HepG2 (cell line): ENCODE measurements at places on chromosomes 2 and 18.
A peak's percentile ranks its signal among the peaks of the same experiment; 100 is the strongest.

DNA sequence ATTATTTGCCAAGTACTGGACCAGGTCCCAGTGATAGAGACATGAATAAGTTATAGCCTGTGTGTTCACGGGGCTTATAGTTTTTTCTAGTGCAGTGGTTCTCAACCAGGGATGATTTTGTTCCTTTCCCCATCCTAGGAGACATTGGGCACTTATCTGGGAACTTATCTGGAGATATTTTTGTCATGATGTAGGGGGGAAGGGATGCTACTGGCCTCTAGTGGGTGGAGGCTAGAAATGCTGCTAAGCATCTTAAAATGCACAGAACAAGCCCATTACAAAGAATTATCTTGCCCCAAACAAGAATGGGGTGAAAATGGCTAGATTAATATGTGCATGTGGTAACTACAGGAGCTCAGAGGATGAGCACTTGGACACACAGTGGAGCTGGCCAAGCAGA, 75.2 kb downstream of the KLHL29 start:
- DNase-seq: no peak

GRCh38 chr2:60947056-60947455, 65.7 kb downstream of the REL start:
- no peak for DNase-seq

- no peak for DNase-seq
Observed at GRCh38 chr2:150234787-150235446, 252.6 kb downstream of the RND3 start.

DNA sequence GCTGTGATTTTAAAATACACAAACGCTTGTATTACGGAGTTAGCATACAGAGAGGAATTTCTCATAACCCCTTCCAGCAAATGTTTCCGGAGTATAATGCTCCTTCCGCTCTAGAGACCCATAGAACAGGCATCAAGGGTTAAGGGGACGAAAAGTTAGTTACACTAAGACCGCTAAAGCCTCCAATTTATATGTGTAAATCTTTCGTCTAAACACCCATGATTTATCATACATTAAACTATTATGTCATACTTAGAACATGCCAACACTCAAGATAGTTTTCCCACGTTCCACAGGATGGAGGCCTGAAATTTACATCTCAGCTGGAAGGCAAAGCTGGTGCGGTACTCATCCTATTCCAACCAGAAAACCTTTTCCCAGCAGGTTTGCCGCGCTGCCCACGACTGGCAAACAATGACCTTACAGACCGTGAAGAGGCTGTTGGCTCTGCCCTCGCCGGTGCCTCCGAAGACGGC, 650 bp downstream of the ORMDL1 start:
- peak; percentile 44 for DNase-seq

- DNase-seq: no peak
Observed at GRCh38 chr2:226661789-226662545, 137.7 kb downstream of the IRS1 start.

- no peak for DNase-seq
Observed at GRCh38 chr2:222891890-222892289, 31.1 kb downstream of the ACSL3 start.

DNA sequence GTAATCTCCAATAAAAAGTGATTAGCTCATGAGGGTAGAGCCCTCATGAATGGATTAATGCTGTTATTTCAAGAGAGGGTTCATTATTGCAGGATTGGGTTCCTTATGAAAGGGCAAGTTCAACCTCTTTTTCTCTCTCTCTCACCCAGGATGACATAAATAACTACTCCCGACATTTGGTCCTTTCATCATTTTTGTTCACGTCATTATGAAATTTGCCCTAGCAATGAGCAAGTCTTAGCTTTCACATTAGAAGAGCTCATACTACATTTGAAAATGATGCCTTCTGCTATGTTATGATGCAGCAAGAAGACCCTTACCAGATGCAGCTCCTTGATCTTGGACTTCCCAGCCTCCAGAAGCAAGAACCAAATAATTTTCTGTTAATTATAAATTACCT, 152.5 kb downstream of the ICOS start:
- DNase-seq: no peak

DNA sequence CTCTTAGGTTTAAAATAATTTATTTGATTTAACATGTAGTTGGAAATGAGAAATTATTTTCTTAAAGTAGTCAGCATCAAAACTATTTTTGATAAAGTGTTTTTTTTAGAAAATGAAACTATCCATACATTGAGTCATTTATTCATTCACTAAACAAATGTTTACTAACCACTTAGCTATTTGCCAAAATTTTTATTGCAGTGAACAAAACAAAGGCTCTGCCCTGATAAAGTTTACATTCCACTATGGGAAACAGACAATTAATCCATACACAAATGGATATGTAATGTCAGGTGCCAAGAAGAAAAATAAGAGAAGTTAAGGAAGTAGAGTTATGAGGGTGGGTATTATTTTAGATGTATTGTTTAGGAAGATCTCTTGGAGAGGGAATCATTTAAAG, 19.1 kb upstream of the CCDC178 start:
- no peak for DNase-seq

DNA sequence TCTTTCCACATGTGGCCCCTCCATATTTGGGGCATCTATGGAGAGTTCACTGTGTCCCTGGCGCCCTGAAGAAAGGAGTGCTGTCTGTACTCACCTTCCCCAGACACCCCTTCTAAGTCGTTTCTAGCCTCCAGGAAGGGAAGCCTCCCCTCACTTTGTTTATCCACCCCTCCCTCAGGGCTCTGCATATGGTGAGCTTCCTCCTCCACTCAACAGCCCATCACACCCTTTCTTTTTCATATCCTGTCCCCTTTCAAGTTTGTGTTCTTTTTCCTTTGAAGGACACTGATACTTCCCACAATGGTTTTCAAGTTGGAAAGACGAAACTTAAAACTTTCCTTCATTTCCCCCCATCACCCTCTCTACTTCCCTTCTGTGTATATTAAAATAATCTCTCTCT, 291.4 kb upstream of the POU3F3 start:
- DNase-seq: no peak

- DNase-seq: peak; percentile 64
Observed at GRCh38 chr2:173652767-173653431, 298.2 kb downstream of the CDCA7 start.

GRCh38 chr2:58156780-58157179, 84.3 kb downstream of the FANCL start:
- DNase-seq: no peak

- DNase-seq: no peak
Observed at GRCh38 chr2:64482765-64483504, 29.0 kb downstream of the LGALSL start.

DNA sequence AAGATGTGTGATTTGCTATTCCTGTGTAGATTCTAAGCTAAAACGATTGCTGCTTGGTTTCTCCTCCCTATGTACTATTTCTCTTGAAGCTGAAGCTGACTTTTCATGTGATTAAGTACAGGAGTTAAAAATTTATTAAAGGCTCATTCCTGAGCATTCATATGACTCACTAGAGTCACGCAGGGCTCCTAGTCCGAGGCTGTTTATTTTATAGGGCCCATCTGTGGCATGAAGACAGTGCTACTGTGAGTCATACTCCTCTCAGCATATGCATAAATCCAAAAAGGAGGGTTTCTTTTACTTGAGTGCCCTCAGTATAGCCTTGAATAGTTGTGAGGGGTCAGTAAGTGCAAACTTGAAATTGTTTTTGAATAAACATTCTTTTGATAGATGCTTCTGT, 378.8 kb downstream of the PTPRM start:
- peak; percentile 33 for DNase-seq

DNA sequence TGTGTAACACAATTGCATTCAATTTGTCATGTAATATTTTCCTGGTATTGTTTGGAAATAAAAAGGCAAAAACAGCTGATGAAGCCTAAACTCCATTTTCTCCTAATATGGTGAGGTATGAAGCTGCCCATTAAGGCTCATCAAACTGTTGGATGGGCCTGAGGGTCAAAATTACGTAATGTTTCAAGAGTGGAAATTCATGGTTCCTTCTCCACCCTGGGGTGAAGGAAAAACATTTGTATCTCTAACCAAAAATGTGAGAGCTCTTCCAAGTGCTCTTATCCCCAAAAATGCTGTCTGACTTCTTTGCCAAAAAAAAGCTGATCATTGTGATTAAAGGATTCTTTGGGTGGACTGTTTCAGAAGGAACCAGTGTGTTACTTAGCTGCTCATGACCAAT, 91.8 kb downstream of the ARHGAP28 start:
- DNase-seq: no peak

GRCh38 chr2:45888167-45888566, 236.7 kb downstream of the PRKCE start:
- DNase-seq: no peak

DNA sequence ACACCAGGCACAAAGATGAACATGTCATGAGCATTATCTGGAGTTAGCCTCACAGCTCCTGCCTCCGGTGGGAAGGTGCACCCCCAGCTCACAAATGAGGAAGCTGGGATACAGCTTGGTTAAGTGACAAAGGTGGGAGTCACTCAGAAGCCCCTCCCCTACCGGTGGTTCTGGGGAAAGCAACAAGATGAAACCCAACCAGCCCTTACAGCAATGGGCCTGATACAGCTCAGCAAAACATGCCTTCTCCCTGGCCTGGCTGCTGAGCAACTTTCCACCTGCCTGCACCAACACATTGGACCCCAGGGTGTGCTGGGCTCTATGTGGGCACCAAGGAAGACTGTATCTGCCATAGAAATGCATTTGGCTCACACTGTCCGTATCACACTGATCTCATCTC, 113.2 kb downstream of the GYPC start:
- DNase-seq: no peak

DNA sequence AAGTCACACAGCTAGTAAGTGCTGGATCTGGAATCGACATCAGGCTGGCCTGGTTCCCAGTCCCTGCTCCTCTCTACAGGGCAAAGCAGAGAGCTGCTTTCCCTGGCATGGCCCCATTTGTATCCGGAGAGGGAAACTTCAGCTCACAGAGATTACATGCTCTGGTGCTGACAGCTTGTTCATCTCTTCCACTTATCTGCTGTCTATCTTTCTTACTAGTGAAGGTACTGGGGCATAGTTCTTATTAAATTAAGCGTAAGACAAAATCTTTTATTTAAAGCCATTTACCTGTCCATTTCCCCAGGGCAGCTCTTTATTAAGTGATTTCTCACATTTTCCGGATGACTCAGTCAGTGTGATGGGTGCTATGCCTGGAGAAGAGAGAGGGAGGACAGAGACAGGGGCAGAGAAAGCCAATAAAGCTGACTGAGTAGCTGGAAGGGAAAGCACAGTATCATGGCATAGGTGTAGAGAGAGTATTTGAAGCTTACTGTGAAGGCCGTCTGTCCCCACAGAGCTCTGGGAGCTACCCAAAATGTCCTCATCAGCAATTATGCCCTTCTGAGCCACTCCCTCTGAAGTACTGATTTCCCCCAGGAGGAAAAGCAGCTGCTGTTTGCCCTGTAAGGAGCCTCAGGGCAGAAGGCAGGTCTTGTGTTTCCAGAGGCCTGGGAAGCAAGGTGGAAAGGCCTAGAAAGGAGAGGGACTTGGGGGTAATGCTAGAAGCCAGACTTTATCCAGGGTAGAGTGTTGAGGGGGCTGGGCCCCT, 44.1 kb upstream of the EPAS1 start:
- no peak for DNase-seq

DNA sequence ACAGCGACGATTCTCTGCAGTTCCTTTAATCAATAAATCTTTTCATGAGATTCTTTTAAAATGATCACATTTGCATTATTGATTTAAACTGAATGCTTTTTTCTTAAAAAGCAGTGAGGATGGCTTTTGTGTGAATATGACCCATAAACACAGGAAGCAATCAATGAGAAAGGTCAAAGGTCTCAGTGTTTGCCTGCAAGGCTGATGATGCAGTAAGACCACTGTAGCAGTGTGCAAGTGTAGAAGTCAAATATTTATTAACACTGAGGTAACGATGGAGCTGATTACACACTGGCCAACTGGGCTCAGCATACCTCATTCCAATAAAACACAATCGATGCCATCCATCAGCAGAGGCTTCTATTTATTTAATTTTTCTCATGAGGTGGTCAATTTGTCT, 633.5 kb downstream of the DCDC2C start:
- no peak for DNase-seq

- no peak for DNase-seq
Observed at GRCh38 chr2:5673145-5674025, 18.8 kb upstream of the SOX11 start.

DNA sequence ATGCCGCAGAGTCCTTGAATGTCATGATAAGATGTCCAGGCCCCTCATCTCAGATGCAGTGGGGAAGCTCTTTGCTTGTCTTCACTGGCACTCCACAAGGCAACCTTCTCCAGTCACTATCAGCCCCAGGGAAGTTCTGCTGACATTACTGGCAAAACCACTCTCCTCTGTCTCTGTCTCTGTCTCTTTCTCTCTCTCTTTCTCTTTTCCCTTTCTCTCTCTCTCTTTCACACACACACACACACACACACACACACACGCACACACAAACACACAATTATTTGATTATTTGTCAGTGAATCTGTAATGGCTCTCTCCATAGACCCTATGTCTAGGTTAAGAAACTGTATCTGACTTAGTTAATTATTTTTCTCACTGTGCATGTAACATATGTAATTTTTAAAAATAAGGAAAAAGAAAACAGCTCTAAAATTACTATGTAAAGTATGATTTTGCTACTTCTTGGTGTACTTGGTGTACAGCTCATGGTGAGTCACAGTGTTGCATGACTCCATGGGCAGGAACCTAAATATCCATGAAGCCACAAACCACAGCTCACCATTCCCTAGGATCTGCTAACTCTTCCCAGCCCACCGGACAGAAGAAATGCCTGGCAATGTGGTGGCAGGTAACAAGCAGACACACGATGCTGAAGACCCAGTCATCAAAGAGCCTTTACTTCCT, 594.9 kb upstream of the ID2 start:
- no peak for DNase-seq

DNA sequence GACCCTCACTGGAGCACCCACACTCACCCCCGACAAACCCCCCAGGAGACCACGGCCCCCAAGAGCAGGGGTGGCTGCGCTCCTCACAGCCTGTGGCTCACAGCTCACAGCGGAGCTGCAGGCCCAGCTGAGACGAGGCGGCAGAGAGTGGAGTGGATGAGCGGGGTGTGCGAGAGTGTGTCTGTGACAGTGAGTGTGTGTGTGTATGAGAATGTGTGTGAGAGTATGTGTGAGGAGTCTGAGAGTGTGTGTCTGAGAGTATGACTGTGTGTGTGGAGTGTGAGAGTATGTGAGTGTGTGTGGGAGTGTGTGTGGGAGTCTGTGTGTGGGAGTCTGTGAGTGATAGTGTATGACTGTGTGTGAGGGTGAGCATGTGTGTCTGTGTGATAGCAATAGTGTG, 55.3 kb upstream of the ID2 start:
- DNase-seq: no peak

- no peak for DNase-seq
Observed at GRCh38 chr2:236687296-236687965, 117.8 kb downstream of the ACKR3 start.

DNA sequence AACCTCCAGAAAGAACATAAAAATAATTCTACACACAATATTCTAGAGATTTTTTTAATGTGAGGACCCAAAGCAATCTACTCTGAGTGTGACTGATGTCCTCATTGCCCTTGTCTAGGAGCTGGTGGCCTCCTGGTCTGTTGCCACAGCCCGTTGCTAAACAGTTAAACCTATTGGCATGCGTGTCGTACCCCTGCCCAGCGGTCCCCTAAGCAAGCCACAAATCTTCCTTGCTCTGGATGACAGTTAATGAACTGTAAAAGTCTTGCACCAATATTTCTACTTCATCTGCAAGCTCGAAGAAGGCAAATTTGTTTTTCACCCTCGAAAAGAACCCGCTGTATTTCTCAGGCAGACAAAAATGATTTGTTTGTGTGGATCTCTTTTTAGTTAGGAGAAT, 489.1 kb upstream of the MEX3C start:
- no peak for DNase-seq
